ENCODE measurements at places on chromosomes 5 and 9.
A peak's percentile ranks its signal among the peaks of the same experiment; 100 is the strongest.

DNA sequence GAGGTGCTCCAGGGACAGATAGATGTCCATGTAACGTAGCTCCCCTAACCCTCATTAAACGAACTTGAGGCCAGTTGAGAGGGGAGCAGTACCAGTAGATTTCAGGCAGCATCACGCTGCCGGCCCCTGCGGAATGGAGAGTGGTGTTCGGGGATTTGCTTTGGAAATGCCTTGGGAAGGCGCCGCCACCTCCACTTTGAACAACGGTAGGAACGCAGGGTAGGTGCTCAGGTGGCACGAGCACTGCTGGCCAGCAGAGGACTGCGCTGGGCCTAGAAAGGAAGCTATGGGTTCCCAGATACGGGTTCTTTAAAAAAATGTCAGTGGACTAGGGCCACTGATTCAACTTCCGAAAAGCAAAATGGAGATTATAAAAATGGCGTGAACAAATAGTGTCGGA lies 271.8 kb downstream of the FANCC start:
- H3K4me1 ChIP-seq: no peaks in the 10 kb centered on the region
- no peaks in the 10 kb centered on the region for H3K27me3 ChIP-seq
- H3K27ac ChIP-seq: no peak overlapping the region
- H3K36me3 ChIP-seq: no peaks in the 10 kb centered on the region
- no peak for DNase-seq

- no peak overlapping the region for H3K27ac ChIP-seq
- peaks cover 14% of the 10 kb centered on the region for H3K4me1 ChIP-seq
- no peaks in the 10 kb centered on the region for H3K27me3 ChIP-seq
- H3K4me3 ChIP-seq: no peak overlapping the region
- no peaks in the 10 kb centered on the region for H3K36me3 ChIP-seq
These were observed 2.5 kb upstream of the CMBL start for GRCh38 chr5:10310066-10310779.

DNA sequence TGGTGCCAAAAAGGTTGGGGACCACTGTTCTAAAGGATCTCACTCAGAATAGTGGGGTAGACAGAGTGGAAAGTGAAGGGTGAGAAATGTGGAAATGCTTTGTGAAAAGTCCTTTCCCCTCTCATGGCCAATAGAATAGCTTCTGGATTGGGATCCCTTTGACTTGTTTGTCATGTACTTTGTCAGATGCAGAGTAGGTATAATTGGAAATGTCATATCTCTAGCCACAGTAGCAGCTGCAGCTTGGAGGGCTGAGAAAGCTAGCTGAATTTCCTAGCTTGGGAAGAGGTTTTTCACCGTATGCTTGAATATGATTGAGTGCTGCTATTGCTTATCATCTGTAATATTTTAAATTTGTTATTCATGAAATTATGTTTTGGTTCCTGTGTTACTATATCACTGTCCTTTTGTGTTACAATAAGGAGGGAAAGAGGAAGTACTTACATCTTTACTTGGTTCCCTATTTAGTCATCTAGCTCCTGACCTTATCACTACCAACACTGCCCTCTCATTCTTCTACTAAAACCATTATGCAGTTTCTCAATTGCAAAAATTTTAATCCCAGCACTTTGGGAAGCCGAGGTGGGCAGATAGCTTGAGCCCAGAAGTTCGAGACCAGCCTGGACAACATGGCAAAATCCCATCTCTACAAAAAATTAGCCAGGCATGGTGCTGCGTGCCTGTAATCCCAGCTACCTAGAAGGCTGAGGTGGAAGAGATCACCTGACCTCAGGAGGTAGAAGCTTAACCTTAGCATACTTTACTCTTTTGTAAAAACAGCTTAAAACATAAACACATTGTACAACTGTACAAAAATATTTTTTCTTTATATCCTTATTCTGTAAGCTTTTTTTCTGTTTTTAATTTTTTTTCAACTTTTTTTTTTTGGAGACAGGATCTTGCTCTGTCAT lies 12.4 kb downstream of the SLC30A5 start:
- H3K36me3 ChIP-seq: peaks cover 45% of the 10 kb centered on the region
- DNase-seq: peak; percentile 72
- no peaks in the 10 kb centered on the region for H3K27me3 ChIP-seq
- H3K4me3 ChIP-seq: no peak overlapping the region

DNA sequence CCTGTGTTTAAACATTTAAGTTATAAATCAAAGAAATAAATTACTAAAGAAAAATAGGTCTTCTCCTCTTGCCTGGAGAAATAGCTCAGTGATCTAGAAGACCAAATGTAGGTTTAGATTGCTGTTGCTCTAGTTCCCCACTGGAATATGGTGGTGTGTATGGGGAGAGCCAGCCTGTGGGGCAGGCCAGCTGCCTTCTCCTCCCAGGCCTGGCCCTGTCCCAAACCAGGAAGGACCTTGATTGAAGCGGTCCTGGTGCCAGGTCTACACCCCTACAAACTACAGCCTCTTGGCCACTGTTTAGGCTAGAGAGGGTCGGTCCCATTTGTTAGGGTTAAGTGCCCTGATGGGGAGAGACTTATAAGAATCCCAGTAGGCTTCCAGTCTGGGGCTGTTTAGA lies 35.4 kb downstream of the MAN2A1 start:
- H3K4me1 ChIP-seq: no peaks in the 10 kb centered on the region
- H3K27ac ChIP-seq: no peak overlapping the region
- H3K27me3 ChIP-seq: no peaks in the 10 kb centered on the region

- no peaks in the 10 kb centered on the region for H3K27me3 ChIP-seq
- no peak overlapping the region for H3K27ac ChIP-seq
- DNase-seq: no peak
These were observed 155.0 kb downstream of the MAN2A1 start for GRCh38 chr5:109844695-109845094.

GRCh38 chr9:38337181-38337580 lies 55.3 kb upstream of the ALDH1B1 start:
- H3K4me1 ChIP-seq: peaks cover 5% of the 10 kb centered on the region
- H3K4me3 ChIP-seq: no peak overlapping the region
- DNase-seq: no peak

- peaks cover 36% of the 10 kb centered on the region for H3K36me3 ChIP-seq
- H3K27ac ChIP-seq: no peak overlapping the region
- no peak for DNase-seq
- H3K4me3 ChIP-seq: no peak overlapping the region
These were observed 21.0 kb downstream of the TENT4A start for GRCh38 chr5:6734243-6734700.

GRCh38 chr9:128285033-128285784 lies 9.1 kb downstream of the SWI5 start:
- DNase-seq: no peak
- no peaks in the 10 kb centered on the region for H3K27me3 ChIP-seq
- no peak overlapping the region for H3K27ac ChIP-seq
- peaks cover 14% of the 10 kb centered on the region for H3K36me3 ChIP-seq

DNA sequence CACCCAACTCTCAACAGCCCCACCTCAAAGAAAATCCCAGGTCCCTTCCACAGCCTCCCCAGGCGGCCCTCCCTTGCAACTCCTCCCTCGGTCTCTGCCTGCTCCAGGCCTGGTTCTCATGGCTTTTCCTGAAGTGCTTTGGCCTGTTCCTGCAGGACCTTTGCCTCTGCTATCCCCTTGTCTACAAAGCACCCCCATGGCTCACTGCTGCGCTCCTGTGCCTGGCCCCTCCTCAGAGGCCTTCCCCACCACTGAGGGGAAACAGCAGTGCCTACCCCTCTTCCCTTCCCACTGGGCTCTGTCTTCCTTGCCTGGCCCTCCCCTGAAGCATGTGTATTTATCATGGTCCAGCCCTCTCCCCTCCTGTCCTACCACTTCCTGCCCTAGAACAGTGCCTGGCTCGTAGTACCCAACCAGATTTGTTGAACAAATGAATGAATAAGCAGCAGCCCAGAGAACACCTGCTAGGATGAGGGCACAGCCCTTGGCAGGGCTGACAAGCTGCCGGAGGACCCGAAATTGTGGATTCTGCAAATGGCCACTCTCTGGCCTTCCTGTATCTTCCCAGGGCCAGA lies 68.6 kb upstream of the LRRTM2 start:
- H3K4me1 ChIP-seq: peaks cover 16% of the 10 kb centered on the region
- peaks cover 27% of the 10 kb centered on the region for H3K36me3 ChIP-seq
- no peak for DNase-seq

GRCh38 chr5:14295610-14296009 lies 152.5 kb downstream of the TRIO start:
- no peak overlapping the region for H3K4me3 ChIP-seq
- DNase-seq: no peak
- peaks cover 22% of the 10 kb centered on the region for H3K36me3 ChIP-seq
- H3K27ac ChIP-seq: no peak overlapping the region

DNA sequence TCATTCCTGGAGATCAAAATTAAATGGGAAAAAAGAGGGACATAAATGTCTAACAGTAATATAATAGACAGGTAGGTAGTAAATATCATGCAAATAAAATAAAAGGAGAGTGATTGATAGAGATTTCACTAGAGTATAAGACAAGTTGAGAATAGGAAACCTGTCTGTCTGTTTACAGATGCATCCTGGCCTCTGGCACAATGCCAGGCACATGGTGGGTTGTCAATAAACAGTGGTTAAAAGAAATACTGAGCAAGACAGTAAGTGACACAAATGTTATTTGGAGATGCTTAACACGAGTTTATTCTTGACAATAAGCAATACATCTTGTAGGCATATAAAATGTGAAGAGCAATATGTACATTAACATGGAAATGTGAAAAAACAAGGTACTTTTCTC lies 33.3 kb downstream of the RICTOR start:
- DNase-seq: peak; percentile 35
- no peak overlapping the region for H3K27ac ChIP-seq
- no peaks in the 10 kb centered on the region for H3K4me1 ChIP-seq
- no peaks in the 10 kb centered on the region for H3K27me3 ChIP-seq

DNA sequence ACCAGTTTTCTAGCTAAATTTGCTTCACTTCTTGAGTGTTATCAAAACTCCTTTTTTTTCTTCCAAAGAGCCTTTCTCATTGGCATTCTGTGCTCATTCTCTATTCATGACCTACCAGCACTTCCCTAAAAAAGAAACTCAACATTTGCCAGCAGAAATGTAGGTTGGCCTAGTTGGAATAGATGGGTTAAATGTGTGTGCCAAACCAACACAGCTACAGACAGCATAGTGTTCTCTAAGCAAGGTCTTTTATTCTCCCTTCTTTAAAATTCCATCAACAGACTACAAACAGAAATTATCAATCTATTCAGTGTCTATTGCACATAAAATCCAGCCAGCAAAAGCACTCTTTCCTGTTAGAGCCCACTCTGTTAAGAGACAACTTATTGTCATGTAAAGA lies 255.8 kb upstream of the PUM3 start:
- no peak overlapping the region for H3K4me3 ChIP-seq
- no peak for DNase-seq
- no peak overlapping the region for H3K27ac ChIP-seq
- H3K36me3 ChIP-seq: no peaks in the 10 kb centered on the region
- no peaks in the 10 kb centered on the region for H3K27me3 ChIP-seq

- no peaks in the 10 kb centered on the region for H3K36me3 ChIP-seq
- peaks cover 5% of the 10 kb centered on the region for H3K4me1 ChIP-seq
- no peak for DNase-seq
- no peaks in the 10 kb centered on the region for H3K27me3 ChIP-seq
- no peak overlapping the region for H3K27ac ChIP-seq
These were observed 79.8 kb downstream of the TNC start for GRCh38 chr9:115038178-115038577.

DNA sequence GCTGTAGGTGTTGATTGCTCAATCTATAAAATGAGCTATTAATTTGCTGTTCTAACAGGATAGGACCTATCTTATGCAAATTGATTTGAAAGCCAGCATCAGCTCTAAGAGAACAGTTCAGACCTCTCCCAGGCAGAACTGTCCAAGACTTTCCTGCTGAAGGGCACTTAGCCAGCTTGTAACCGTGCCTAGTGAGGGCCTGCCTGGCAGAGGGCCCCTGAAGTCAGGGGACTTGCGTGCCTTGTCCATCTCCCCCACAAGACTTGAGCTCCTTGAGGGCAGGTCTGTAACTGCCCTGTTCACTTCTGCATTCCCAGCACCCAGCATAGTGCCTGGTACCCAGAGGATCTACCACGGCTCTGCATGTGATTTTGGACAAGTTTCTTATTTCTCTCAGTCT lies 293.4 kb downstream of the CDK5RAP2 start:
- DNase-seq: no peak
- H3K36me3 ChIP-seq: no peaks in the 10 kb centered on the region
- H3K4me1 ChIP-seq: no peaks in the 10 kb centered on the region
- no peak overlapping the region for H3K4me3 ChIP-seq
- H3K27ac ChIP-seq: no peak overlapping the region
- H3K27me3 ChIP-seq: no peaks in the 10 kb centered on the region

GRCh38 chr9:116928884-116929283 lies 241.8 kb downstream of the TRIM32 start:
- H3K36me3 ChIP-seq: no peaks in the 10 kb centered on the region
- no peaks in the 10 kb centered on the region for H3K27me3 ChIP-seq
- H3K4me1 ChIP-seq: peaks cover 2% of the 10 kb centered on the region
- no peak for DNase-seq
- H3K27ac ChIP-seq: no peak overlapping the region

GRCh38 chr9:76519075-76519835 lies 60.3 kb downstream of the GCNT1 start:
- H3K4me3 ChIP-seq: no peak overlapping the region
- DNase-seq: no peak
- no peaks in the 10 kb centered on the region for H3K27me3 ChIP-seq
- H3K4me1 ChIP-seq: peaks cover 15% of the 10 kb centered on the region
- no peak overlapping the region for H3K27ac ChIP-seq

DNA sequence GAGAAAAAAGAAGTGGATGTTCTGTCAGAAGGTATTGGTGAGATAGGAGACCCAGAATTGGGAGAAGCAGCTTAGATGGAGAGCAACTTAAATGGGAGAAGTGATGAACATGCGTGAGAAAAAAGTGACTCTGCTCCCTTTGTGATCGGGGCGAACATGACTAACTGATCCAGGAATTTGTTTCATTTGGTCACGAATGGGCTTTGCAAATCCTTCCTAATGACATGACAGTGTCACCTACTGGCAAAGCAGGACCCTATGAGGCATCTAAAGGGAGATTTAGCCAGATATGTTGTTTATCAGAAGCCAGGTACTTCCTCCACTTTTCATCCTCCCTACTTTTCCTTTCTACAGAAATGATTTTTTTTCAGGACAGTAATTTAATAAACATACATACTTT lies 787.4 kb upstream of the RGMB start:
- H3K36me3 ChIP-seq: no peaks in the 10 kb centered on the region
- H3K27ac ChIP-seq: no peak overlapping the region
- no peak overlapping the region for H3K4me3 ChIP-seq
- H3K27me3 ChIP-seq: no peaks in the 10 kb centered on the region
